ENCODE measurements at places on chromosomes 7 and 10. TPM values are rescaled to one million over a fixed set of nuclear protein-coding genes. Genes with fewer than 3 reads are reported as not detected.

DNA sequence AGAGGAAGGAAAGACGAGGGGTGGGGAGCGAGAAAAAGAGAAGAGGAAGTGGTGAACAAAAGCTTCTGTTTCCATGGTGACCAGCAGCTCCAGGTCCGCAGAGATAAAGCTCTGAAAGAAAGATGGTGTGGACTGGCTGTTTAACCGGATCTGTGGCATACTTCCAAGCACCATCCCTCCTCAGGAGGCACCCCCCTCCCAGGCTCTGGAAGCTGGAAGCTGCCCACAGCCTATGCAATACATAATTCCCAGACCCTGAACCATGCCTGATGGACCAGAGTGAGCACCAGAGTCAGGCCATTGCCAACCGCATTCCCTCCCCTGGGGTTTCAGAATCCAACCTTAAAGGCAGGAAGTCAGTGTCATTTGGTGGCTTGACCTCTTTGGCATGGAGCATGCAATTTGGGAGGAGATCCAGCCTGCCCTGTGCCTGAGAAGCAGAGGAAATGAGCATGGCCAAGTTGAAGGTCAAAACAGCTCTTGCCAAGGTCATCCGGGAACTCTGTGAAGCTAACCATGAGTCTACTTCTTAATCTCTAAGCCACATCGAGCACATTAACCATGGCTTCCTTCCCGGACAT, 22.2 kb upstream of the CPXM2 start:
- no peak for DNase-seq

DNA sequence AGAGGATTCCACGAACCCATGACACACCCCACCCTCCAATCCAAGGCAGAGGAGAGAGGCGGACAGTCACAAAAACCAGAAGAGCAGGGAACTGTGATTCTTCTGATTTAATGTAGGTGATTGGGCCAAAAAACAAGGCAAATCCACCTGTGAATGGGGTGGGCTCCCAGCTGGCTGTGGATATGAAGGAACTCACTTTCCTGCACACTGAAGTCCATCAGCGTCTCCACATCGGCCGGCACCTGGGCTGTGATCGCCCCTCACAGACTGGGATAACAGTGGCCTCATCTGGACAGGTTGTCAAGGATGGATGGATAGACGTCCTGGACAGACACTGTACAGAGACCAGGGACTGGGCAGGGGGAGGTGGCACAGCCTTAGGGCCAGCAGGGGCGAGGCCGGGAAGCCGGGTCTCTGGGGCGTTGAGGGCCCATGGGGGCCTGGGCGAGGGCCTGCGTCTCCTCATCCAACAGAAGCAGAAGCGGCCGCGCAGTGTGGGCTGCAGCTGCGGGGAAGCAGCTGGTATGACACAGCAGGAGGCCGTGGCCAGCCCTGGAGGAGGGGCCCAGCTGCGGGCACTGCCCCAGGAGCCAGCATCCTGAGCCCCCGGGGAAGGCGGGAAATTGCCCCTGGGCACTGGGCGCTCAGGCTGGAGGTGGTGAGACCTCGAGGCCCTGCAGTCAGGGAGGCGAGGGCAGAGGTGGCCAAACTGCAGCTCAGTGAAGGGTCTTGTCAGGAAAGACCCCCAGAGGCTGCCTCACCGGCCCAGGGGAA, 54.2 kb downstream of the DIP2C start:
- DNase-seq, result peak; percentile 49

GRCh38 chr7:115178835-115179234, 256.9 kb downstream of the MDFIC start:
- no peak for DNase-seq

DNA sequence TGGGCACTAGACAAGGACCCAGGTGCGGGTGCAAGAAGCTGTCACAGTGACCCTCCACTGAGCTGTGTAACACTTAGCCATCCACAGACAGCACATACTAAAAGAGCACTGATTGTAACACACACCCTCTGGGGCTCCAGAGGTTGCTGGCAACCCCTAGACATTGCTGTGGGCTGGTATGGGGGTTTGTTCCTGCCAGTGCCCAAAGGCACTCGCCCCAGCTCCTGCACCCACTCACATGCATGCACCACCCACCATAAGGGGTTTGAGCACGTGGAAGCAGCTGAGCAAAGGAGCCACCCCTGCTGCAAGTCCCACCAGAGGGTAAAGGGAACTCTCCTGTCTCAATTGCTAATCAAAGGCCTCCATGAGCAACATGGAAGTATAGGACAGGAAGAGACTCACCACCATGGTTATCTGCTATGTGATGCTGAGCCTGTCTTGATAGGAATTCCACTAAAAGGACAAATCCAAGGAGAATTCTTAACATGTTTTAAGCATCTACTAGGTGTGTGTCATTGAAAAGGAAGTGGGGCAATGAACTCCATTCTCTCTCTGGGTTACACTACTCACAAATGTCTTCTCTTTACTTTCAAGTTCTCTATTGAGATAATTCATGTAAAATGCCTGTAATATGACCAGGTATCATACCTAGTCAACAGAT, 103.1 kb downstream of the GFRA1 start:
- DNase-seq, result peak; percentile 68

DNA sequence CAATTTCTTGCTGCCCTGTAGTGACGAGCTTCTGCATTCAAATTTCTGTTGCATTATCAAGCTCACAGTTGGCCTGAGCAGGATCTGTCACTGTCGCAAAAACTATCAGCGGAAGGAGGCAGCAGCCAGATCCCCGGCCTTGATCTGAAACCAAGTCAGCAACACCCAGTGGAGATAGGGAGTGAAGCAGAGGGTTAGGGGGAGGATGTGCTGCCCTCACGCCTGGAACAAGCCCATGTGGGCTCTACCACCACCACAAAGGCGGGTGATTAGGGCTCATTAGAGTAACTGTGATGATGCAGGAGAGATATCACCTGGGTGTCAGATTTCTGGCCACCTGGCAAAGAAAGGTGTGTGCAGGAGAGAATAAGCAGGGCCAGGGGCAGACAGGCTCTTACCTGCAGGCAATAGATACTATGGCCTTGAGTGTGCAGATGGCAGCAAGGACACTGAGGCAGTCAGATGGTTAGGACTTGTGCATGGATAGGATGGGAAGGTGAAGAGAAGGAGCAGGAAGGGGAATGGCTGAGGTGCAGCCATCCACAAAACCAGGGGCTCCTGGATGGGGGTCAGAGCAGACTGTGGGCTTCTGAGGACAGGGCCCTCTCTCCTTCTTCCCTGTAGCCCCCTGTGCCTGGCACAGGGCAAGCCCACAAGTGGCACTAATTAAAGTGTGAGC, 417.3 kb downstream of the RPS24 start:
- no peak for DNase-seq

- DNase-seq, result no peak
These were observed 389.4 kb upstream of the AUTS2 start for GRCh38 chr7:69208848-69209247.

GRCh38 chr7:137670222-137671064, 176.3 kb downstream of the DGKI start:
- no peak for DNase-seq

DNA sequence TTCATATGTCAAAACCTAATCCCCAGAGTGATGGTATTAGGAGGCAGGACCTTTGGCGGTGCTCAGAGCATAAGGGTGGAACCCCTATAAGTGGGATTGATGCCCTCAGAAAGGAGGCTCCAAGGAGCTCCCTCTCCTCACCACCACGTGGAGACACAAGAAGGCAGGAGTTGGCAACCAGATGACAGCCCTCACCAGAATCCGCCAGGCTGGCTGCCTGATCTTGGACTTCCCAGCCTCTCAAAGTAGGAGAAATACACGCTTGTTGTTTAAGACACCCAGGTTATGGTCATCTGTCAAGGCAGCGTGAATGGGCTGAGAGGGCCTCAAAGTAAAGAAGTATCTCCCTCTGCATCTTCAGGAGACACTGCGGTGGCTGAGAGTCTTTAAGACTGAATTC, 187.7 kb downstream of the TNS3 start:
- DNase-seq, result no peak

DNA sequence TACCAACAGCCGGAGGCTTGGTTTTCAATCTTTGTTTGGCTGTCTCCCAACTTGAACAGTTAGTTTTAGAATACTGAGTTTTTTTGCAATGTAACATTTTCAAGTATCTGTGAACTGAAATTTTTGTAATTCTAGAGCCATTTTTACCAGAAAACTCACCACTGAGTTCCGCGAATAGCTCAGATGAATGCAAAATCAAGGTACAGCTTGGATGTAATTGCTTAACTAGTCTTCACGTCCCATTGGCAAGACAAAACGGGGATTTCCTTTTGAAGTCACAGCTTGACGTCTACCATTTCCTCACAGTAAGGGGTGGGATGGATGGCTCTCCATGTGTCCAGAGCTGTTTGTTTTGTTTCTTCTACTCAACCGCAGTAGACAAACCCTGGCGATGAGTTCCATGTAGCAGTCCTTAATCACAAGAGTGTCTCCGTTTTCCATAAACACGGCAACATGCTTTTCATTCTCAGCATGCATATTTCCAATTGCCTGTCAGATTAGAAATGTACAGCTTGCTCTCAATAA, 55.8 kb upstream of the FGFR2 start:
- DNase-seq, result no peak

GRCh38 chr7:29968683-29969395, 20.8 kb downstream of the SCRN1 start:
- DNase-seq, result no peak

- no peak for DNase-seq
These were observed 397.6 kb downstream of the GPAM start for GRCh38 chr10:111785921-111786320.

- DNase-seq, result no peak
These were observed 68.5 kb downstream of the CTBP2 start for GRCh38 chr10:125091891-125092290.

GRCh38 chr7:1225441-1226185, 7.1 kb upstream of the UNCX start:
- no peak for DNase-seq

DNA sequence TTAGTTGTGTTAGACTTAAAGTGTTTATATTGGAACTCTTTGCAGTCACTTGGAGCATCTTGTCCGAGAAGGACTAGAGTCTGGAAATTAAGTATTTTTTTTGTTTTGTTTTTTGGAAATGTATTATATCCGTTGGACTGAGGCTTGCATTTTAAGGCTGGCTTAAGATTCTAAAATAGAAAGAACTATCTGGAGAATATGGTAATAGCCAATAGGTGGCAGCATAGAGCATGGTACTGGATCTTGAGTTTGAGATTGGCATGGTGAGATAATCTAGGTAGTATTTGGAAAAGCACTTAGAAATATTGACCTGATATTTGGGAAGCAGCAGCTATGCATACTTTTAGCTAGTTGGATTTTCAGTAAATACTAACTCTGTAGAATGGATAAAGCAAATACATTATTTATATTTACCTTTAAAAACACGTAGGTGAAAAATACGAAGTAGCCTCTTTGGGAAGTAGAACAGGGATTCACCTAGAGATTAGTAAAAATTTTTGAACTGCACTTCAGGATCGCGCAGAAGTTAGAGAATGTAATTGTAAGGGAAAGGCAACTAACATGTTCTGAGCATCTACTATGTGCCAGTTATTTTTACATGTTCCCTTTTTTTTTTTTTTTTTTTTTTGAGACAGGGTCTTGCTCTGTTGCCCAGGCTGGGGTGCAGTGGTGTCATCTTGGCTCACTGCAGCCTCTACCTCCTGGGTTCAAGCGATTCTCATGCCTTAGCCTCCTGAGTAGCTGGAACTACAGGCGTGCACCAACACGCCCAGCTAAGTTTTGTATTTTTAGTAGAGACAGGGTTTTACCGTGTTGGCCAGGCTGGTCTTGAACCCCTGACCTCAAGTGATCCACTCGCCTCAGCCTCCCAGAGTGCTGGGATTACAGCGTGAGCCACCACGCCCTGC, 78.6 kb downstream of the LCOR start:
- no peak for DNase-seq

DNA sequence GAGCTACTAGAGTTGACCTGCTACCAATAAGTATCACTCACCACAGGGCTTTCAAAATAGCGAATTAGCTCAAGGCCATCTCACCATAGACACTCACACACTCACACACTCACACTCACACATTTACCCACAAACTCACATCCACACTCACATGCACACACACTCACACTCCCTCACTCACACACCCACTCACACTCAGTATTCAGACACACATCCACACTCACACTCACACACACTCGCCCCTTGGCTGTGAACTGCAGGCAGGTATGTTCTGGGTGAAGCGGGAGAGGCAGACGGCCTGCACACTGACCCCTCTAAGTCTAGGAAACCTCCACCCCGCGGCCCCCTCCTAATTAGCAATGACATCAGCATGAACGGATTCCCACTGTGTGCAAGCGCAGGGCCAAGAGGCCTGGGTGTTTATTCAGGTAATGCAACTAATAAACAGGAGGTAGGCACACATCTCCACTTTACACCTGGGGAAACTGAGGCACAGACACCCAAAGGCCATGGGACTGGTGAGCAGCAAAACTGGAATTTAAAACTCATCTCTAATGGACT, 94.6 kb downstream of the ADARB2 start:
- DNase-seq, result no peak

DNA sequence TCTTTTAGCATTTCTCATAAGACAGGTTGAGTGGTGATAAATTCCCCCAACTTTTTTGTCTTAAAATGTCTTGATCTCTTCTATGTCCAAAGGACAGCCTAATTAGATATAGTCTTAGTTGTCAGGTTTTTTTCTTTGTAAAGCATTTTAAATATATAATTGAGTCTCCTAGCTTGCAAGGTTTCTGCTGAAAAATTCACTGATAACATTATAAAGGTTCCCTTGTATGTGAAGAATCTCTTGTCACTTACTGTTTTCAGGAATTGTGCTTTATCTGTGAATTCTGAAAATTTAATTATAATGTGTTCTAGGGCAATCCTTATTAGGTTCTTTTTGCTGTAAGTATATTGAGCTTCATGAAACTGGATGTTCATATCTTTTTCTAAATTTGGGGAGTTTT, 96.8 kb upstream of the ZNF92 start:
- no peak for DNase-seq

DNA sequence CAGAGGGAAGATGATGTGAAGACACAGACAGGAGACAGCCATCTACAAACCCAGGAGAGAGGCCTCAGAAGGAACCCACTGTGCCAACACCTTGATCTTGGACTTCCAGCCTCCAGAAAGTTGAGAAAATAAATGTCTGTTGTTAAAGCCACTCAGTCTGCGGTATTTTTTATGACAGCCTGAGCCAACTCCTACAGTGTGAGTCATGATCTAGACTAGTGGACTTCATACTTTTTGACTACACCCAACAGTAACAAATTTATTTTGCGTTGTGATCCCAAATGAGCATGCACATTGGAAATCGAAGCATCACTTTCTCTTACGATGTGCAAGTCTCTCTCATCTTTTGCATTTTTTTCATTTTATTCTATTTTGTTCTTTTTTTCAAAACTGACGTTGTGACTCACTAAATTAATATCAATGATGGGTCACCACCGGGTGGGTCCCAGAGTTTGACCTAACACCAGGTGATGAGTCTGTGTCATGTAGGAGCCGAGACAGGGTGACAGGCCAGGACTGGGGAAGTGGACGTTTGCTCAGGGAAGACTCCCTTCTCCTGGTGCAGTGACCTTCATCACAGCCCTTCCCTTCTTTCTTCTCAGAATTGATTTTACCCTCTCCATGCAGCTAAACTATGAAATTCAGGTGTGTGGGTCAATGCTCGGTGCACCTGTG, 28.9 kb downstream of the PHYH start:
- DNase-seq, result no peak

The SORBS1 gene
- 666 TPM for total RNA-seq

The TMEM270 gene
- total RNA-seq, result not detected

The DRGX gene
- not detected for total RNA-seq

The OR13A1 gene
- total RNA-seq, result not detected

The PRLHR gene
- not detected for total RNA-seq

The STAM gene
- total RNA-seq, result 19.4 TPM

The WDR86 gene
- total RNA-seq, result 0.41 TPM

The PLPP4 gene
- total RNA-seq, result not detected

All from Right ventricle myocardium inferior (tissue), 1 donor.